Mesothelial cell of epicardium (in vitro differentiated cells): ENCODE measurements at places on chromosomes 1 and 21. TPM values are rescaled to one million over a fixed set of nuclear protein-coding genes. Genes with fewer than 3 reads are reported as not detected.

DNA sequence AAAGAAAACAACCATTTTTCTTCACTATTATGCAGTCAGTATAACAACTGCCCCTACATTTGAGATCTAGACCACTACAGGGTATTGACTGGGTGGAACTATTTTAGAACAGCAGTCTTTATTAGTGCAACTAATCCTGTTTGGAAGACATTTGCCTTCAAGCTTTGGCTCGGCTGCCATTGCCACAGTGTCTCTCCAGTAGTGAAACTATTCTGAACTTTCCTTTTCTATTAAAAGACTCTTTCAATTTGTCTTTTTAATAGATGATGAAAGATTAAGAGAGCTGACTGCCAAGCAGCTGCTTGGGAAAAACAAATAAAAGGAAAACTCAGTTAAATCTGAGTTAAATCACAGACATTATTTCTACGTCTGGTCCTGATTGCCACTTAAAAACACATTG lies 49.3 kb downstream of the LPGAT1 start:
- H3K27me3 ChIP-seq = no peaks in the 10 kb centered on the region
- H3K4me3 ChIP-seq = no peak overlapping the region
- H3K4me1 ChIP-seq = peaks cover 2% of the 10 kb centered on the region
- H3K36me3 ChIP-seq = peaks cover 18% of the 10 kb centered on the region
- no peak overlapping the region for H3K27ac ChIP-seq
- DNase-seq = no peak

- no peaks in the 10 kb centered on the region for H3K36me3 ChIP-seq
- peaks cover 48% of the 10 kb centered on the region for H3K4me1 ChIP-seq
- DNase-seq = no peak
- H3K27me3 ChIP-seq = peaks cover 7% of the 10 kb centered on the region
- no peak overlapping the region for H3K27ac ChIP-seq
These were observed 52.3 kb upstream of the COL18A1 start for GRCh38 chr21:45352621-45353139.

DNA sequence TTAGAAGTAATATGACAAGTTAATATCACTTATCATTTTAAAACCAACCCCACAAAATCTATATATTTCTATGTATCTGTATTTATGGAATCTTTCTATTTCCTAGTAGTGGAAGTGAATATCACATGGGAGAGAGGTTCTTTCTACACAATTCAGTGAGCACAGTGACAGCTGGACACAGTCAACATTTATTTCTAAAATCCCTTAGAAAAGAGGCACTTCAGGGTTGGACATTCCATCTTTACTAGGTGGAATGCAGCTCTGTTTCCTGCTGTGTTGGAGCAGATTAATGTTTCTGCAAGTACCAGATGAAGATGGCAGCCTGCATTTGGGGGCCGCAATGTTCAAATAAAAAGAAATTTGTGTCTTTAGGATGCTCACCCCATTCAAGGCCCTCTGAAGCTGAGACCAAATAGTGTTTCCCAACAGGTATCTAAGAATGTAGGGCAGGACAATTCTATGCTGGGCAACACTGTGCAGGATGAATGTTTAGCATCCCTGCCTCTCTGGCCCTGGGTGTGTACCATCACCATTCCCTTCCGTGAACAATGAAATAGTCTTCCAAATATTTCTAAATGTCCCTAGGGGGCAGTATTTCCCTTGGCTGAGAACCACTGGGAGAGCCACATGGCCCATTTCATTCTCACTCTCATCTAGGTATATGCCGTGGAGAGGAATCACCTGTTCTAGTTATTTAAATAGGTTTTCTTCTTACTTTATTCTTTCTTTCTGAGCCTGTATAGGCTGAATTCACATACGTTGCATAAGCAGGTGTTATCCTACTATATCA lies 394.8 kb downstream of the PRDM2 start:
- no peaks in the 10 kb centered on the region for H3K4me1 ChIP-seq
- no peaks in the 10 kb centered on the region for H3K36me3 ChIP-seq
- H3K27ac ChIP-seq = no peak overlapping the region
- H3K4me3 ChIP-seq = no peak overlapping the region
- H3K27me3 ChIP-seq = peaks cover 55% of the 10 kb centered on the region

GRCh38 chr1:34758751-34759150 lies 789 bp upstream of the GJB4 start:
- no peak overlapping the region for H3K27ac ChIP-seq
- H3K36me3 ChIP-seq = no peaks in the 10 kb centered on the region
- no peaks in the 10 kb centered on the region for H3K4me1 ChIP-seq
- DNase-seq = no peak
- H3K4me3 ChIP-seq = no peak overlapping the region

GRCh38 chr1:42955311-42956063 lies 3.2 kb downstream of the SLC2A1 start:
- H3K36me3 ChIP-seq = peaks cover 26% of the 10 kb centered on the region
- no peaks in the 10 kb centered on the region for H3K27me3 ChIP-seq
- no peak for DNase-seq
- peak overlapping the region; percentile 94 for H3K27ac ChIP-seq
- H3K4me1 ChIP-seq = peaks cover 62% of the 10 kb centered on the region
- peak overlapping the region; percentile 96 for H3K4me3 ChIP-seq

DNA sequence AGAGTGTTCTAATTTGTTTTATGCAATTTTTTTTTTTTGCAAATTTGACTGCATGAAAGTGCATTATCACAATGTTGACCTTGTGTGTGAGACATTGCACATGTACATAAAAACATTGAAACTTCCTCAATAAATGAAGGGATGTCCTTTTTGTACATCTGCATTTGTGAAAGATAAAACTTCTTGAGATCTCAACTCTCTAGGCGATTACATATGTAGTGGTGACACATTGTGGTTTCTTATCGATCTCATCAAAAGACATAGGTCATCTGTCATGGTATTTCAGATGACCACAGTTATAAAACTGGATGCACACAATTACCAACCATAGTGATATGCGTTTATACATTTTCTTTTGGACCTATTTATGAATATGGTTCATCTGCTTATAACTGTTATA lies 35.6 kb upstream of the C21orf91 start:
- no peaks in the 10 kb centered on the region for H3K36me3 ChIP-seq
- no peak overlapping the region for H3K4me3 ChIP-seq
- DNase-seq = no peak
- H3K27me3 ChIP-seq = peaks cover 17% of the 10 kb centered on the region
- no peaks in the 10 kb centered on the region for H3K4me1 ChIP-seq

DNA sequence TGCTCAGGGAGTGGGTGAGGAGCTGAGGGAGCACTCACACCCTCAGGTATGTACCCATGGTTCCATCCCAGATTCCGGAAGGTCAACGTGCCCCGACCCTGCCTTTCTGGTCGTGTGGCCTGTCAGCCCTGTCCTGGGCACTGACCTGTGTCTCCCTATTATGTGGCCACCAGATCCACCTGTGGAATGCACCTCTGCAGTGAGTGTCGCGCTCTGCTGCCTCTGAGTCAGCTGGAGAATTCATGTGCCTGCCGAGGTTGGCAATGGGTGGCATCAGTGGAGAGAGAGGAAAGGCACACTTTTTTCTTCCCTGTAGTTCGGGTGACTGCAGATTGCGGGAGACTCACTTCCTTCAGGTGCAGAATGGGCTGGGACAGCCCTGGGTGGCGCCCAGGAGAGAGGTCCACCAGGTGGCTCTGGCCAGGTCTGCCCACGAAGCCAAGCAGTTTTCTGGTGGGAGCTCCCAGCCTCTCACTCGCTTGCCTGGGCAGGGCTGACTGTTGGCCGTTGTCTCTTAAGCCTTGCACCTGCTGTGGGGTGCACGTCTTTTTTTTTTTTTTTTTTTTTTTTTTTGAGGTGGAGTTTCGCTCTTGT lies 176.1 kb upstream of the TMEM51 start:
- peaks cover 15% of the 10 kb centered on the region for H3K4me1 ChIP-seq
- H3K4me3 ChIP-seq = no peak overlapping the region
- no peak for DNase-seq

DNA sequence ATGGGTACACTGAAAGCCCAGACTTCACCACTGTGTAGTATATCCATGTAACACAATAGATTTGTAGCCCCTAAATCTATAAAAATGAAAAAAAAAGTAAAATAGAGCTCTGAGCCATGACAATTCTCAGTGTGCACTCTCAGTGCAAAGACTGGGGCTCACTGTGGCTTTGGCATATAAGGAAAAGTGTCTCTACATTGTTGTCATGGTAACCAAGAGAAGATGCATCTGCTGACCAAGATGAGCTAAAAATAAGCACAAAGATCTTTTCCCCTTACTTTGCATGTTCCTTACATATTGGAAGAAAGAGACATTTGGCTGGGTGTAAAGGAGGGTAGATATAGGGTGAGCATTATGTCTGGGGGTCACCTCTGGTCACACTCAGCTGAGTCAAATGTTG lies 12.0 kb downstream of the PGLYRP4 start:
- H3K4me3 ChIP-seq = no peak overlapping the region
- no peaks in the 10 kb centered on the region for H3K4me1 ChIP-seq
- H3K36me3 ChIP-seq = no peaks in the 10 kb centered on the region
- no peak for DNase-seq
- H3K27ac ChIP-seq = no peak overlapping the region
- peaks cover 37% of the 10 kb centered on the region for H3K27me3 ChIP-seq

DNA sequence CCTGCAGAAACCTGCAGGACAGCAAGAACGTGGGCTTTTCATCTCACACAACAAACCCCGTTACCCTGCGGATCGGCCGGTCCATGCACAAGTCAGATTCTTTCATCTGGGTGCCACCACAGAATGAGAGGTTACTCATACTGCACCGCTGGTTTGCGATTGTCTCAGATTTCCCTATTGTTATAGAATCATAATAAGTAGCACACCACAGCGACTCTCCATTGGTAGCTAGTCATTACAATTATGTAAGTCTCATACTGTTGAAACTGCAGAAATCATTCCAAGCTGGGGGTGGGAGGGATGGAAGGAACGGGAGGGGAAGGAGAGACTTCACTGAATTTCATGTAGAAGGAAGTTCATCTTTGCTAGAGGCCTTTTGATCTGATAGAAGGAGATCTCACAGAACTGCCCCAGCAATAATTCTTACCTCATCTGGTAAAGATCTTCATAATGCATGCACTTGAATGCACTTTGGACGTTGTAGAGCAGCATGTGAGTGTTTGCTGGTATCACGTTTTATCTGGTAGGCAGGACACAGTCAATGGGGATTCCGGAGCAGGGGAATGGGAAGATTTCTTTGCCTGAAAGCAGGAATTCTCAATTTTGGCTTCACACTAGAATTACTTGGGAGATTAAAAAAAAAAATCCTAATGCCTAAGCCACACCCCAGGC lies 221.1 kb downstream of the KIF26B start:
- no peak overlapping the region for H3K27ac ChIP-seq
- no peak for DNase-seq
- H3K36me3 ChIP-seq = peaks cover 32% of the 10 kb centered on the region
- H3K4me3 ChIP-seq = no peak overlapping the region

DNA sequence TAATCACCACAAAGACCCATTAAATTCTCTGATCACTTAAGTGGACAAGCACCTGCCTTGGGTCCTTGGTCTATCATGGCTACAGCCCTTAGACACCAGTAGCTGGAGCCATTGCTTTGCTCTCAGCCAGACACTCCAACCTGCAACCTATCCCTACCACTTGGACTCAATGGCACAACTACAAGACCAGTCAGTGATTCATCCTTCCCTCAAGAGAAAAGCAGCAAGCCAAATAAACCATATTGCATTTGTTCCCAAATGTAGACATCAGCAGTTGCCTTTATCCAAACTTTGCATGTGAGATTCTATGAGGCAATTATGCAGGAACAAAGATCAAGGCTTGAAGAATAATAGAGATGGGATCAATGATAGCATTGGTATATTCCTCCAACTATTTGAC lies 263.4 kb downstream of the HHIPL2 start:
- H3K4me1 ChIP-seq = peaks cover 7% of the 10 kb centered on the region
- no peaks in the 10 kb centered on the region for H3K36me3 ChIP-seq
- no peak overlapping the region for H3K27ac ChIP-seq

GRCh38 chr1:179090923-179091322 lies 9.1 kb downstream of the TOR3A start:
- peaks cover 3% of the 10 kb centered on the region for H3K4me1 ChIP-seq
- H3K4me3 ChIP-seq = no peak overlapping the region
- no peaks in the 10 kb centered on the region for H3K27me3 ChIP-seq
- no peak for DNase-seq

DNA sequence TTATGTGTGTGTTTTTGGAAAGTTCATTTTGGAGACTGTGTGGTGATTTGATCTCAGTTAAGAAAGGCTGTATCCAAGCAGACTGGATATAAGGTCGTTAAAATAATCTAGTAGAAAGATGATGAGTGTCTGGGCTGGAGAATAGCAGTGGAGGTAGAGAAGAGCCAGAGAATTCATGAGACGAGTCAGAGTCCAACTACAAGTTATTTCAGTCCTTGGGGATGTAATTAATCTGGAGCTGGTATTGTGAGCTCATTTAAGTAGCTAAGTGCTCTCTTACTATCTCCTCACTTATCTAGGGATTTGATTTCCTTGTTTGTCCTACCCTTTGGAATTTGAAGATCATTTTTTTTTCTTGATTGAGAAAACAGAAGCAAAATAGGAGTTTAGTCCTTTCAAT lies 1219.0 kb upstream of the ADGRL4 start:
- DNase-seq = no peak
- H3K27ac ChIP-seq = no peak overlapping the region
- peaks cover 5% of the 10 kb centered on the region for H3K4me1 ChIP-seq
- H3K27me3 ChIP-seq = no peaks in the 10 kb centered on the region
- H3K4me3 ChIP-seq = no peak overlapping the region

GRCh38 chr1:169931795-169932231 lies 38.1 kb upstream of the SCYL3 start:
- H3K27ac ChIP-seq = peak overlapping the region; percentile 47
- H3K27me3 ChIP-seq = no peaks in the 10 kb centered on the region
- H3K4me3 ChIP-seq = no peak overlapping the region
- H3K36me3 ChIP-seq = no peaks in the 10 kb centered on the region
- DNase-seq = no peak
- peaks cover 46% of the 10 kb centered on the region for H3K4me1 ChIP-seq

DNA sequence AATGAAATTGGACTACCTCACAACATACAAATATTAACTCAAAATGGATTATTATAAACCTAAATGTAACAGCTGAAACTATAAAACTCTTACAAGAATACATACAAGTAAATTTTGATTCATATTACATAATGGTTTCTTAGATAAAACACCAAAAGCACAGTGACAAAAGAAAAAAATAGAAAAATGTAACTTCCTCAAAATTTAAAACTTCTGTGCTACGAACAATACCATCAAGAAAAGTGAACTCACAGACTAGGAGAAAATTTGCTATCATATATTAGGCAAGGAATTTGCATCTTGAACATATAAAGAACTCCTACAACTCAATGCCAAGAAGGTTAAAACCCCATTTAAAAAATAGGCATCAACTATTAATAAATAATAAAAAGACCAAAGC lies 31.2 kb downstream of the ANGPTL3 start:
- no peaks in the 10 kb centered on the region for H3K27me3 ChIP-seq
- no peak for DNase-seq
- no peak overlapping the region for H3K4me3 ChIP-seq

GRCh38 chr1:225469051-225469450 lies 41.2 kb upstream of the LBR start:
- H3K27ac ChIP-seq = no peak overlapping the region
- peaks cover 11% of the 10 kb centered on the region for H3K4me1 ChIP-seq
- no peaks in the 10 kb centered on the region for H3K36me3 ChIP-seq
- H3K27me3 ChIP-seq = no peaks in the 10 kb centered on the region
- H3K4me3 ChIP-seq = no peak overlapping the region

CHI3L1 gene
- 0.13 to 0.32 TPM (median 0.22 TPM) in 3 replicates for total RNA-seq

SEMA6C gene
- 14.9 to 15.0 TPM (median 14.9 TPM) in 3 replicates for total RNA-seq

CFAP141 gene
- total RNA-seq = not detected in 3 replicates

PROX1 gene
- total RNA-seq = 0.58 to 1.4 TPM (median 1.4 TPM) in 3 replicates

S100A16 gene
- 22.1 to 24.8 TPM (median 22.4 TPM) in 3 replicates for total RNA-seq

TIAM1 gene
- 49.7 to 54.6 TPM (median 53.4 TPM) in 3 replicates for total RNA-seq
